CD4-positive, alpha-beta T cell (primary cell): ENCODE measurements at places on chromosomes 12 and 14.

DNA sequence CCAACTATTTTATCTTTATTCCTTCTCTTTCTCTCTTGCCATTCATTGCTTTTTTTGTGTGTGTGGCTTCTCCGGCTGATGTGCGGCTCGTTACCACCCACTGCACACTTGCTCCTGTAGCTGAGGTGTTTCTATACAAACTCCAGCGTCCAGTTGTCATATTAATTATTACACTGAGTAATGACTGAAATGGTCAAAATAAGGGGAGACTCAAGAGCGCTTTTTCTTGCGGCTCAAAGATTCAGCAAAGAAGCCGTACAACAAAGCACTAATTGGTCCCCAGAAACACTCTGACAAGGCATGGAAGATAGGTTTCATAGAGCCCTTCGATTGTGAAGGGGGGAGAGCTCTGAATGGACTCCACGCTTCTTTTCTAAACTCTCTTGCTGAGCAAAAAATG, 5.6 kb upstream of the ASCL1 start:
- no peak for DNase-seq

DNA sequence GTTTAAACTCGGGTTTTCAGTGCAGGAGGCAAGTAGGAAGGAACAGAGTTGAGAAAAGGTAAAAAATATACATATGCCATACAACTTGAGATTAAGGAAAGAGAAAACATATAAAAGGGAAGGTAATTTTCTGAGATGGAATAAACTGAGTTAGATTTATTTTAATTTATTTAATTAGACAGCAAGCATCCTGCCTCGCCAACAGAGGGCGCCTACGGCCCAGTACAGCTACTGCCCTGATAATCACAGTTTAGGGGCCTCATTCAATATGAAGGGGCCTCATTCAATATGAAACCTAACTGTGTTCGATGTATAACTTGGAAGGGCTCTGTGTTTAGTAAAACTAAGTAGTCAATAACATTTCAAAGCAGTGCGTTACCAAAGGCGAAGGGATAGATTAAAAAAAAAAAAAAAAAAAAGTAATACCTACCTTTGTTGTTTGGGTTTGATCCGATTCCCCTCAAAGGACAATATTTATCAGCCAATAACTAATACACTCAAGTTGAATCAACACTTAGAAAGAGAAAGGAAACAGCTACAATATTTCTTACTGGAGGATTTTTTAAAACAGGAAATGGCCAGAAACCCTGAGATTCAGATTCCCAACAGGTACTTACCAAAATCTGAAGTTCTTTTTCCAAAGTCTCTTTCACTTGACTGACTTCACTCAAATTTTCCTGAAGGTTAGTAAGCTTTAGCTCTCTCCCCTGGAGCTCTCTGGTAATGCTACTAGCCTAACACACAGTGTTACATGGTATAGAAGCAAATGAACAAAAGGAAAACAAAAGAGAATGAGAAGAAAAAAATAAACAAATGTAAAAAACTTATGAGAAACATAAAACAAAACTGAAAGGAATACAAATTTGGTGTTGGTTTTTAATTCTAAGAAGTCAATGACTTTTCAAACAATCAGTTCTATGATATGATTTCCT, 70.0 kb upstream of the VPS33A start:
- peak; percentile 32 for DNase-seq

DNA sequence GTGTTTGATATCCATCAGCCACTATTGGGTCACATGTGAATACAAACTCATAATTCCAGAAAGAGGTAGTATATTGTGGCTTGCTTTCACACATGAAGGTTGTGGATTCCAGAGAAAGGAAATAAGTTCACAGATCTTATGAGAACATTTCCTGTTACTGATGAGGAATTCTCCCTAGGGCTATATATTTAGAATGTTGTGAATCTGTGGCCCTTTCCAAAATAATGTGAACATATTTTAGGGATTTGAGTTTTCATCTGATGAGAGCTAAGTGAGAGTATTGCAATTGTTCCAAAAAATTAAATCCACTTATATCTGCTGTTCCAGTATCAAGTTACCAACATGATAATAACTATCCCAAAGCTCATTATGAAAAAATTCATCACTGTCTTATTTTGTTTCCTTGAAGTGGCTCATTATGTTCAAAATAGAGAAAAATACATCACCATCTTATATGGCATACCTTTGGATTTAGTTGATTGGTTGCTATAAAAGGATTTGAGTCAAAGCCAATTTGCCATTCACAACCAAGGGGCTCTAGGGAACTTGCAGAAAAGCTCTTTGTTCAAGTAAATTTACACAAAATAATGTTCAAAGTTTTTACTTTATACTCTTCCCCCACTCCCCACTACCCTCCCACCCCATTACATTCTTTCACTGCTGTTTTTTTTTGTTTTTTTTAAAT, 76.3 kb downstream of the MYRFL start:
- no peak for DNase-seq

DNA sequence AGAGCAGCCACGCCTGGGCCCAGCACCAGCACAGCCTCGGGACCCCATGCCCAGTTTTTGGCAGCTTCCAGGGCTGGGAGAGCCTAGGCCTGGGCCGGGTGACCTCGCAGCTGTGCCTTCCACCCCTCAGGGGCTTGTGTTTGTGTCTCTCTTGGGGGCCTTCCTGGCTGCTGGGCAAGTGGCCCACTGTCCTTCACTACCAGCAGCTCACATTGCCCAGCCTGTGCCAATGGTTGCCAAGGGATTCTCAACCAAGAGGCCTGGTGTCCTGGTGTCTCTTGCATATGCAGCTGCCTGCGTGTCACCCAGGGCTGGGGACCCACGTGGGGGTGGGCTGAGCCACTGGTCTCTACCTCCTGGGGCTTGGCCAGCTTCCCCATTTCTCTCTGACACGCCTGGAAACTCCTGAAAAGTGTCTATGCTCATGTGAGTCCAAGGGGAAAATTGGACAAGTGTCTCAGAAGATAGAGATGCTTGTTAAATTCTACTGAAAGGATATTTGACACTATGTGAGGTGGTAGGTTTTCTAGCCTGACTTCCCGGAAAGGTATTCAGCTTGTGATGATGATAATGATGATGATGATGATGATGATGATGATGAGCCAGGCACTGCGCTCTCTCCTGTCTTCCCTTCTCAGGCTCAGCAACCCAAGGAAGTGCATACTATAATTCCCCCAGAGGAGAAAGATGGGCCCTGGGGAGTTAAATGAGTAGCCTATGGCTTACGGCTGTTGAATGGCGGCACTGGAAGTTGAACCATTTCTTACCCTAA, 48.8 kb upstream of the ESRRB start:
- no peak for DNase-seq

- no peak for DNase-seq
Observed at GRCh38 chr14:52835122-52835903, 43.9 kb upstream of the GNPNAT1 start.

DNA sequence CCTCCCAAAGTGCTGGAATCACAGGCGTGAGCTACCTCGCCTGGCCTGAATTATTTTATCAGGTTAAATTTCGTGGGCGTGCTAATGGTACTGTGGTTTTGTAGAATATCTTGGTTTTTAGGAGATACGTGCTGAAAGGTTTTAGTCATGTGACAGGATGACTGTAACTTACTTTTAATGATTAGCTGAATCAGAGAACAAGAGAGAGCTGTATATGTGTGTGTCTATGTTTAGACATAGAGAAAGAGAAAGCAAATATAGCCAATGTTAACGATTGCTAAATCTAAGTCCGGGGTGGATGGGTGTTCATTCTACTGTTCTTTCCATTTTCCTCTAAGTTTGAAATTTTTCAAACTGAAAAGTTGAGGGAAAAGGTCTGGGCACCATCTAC, 9.2 kb upstream of the PNMA1 start:
- DNase-seq: no peak

DNA sequence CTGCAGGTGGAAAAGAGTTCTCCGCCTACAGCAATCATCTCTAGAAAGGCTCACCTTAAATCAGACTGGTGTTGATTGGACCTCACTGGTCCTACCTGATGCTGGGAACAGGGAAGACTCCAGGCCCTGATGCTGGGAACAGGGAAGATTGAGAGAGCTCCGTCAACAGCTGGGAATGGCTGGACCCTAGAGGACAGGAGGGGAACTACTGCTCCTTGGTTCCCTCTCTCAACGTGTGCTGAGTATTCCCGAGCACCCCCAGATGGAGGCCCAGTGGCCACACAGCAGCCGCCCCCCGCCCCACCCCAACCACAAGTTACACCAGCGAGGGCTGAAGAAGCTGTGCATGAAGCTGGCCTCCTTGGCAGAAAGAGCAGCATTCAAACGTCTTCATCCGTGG, 240.3 kb downstream of the SLC15A4 start:
- DNase-seq: no peak

- DNase-seq: no peak
Observed at GRCh38 chr12:10097521-10097920, 1.3 kb downstream of the CLEC1A start.

- DNase-seq: no peak
Observed at GRCh38 chr12:6887460-6887859, 14.4 kb upstream of the SPSB2 start.

DNA sequence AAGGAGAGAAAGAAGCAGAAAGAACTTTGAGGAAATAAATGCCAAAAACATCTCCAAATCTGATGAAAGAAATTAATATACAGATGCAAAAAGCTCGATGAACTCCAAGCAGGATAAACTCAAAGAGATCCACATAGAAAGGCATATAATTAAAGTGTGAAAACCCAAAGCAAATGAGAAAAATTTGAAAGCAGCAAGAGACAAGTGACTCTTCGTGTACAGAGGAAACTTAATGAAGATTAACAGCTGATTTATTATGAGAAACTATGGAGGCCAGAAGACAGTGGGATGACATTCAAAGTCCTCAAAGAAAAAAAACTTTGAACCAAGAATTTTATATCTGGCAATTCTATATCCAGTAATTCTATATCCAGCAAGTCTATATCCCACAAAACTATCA, 163.0 kb upstream of the TMCC3 start:
- DNase-seq: no peak

- no peak for DNase-seq
Observed at GRCh38 chr12:10184261-10184843, 5.5 kb downstream of the TMEM52B start.

DNA sequence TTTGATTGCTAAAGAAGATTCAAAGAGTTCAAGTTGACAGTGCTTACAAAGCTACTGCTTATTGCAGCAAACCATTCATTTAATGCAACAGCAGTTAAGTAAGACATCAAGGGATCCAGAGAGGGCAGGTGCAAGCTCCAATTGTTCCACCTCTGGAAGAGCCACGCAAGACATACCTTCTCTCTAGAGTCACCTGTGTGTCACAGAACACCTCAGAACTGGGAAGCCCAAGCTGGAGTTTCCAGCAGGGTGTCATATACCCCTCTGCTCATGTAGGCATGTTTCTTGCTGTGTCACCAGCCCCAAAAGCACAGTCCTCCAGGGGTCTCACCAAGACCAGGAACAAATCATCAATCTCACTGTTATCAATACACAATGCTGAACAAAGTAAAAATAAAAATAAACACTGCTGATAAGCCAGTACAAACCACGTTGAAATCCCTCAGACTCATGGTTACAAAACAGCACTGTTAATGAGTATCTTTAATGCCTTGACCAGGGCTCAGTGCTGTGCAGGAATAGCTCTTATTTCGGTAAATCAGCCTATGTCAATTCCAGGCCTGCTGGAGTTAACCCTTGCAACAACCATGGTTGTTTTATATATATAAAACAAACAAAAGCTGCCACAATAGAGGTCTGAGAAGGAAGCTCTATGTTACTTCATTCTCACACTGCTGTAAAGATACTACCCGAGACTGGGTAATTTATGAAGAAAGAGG, 37.4 kb upstream of the BATF start:
- DNase-seq: no peak

- DNase-seq: no peak
Observed at GRCh38 chr14:20455355-20456300, 602 bp downstream of the APEX1 start.

GRCh38 chr12:12819752-12820311, 6.7 kb downstream of the DDX47 start:
- DNase-seq: no peak

DNA sequence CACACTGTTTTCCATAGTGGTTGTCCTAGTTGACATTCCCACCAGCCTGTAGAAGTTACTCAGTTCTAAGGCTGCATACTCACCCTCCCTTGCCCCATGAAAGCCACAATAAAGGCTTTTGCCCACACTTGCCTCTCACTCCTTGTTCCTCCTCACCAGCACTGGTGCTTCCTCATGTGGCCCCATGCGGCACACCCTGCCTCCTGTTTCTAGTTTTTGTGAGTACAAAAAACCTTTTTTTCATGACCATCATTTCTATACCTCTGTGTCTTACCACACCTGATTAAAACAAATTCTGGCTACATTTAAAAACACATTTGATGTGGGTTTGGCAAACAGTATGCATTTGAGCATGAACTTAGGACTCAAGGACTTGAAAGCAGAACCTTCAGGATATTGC, 40.7 kb upstream of the RIN3 start:
- no peak for DNase-seq

- DNase-seq: no peak
Observed at GRCh38 chr12:104709692-104710435, 248.2 kb downstream of the SLC41A2 start.

DNA sequence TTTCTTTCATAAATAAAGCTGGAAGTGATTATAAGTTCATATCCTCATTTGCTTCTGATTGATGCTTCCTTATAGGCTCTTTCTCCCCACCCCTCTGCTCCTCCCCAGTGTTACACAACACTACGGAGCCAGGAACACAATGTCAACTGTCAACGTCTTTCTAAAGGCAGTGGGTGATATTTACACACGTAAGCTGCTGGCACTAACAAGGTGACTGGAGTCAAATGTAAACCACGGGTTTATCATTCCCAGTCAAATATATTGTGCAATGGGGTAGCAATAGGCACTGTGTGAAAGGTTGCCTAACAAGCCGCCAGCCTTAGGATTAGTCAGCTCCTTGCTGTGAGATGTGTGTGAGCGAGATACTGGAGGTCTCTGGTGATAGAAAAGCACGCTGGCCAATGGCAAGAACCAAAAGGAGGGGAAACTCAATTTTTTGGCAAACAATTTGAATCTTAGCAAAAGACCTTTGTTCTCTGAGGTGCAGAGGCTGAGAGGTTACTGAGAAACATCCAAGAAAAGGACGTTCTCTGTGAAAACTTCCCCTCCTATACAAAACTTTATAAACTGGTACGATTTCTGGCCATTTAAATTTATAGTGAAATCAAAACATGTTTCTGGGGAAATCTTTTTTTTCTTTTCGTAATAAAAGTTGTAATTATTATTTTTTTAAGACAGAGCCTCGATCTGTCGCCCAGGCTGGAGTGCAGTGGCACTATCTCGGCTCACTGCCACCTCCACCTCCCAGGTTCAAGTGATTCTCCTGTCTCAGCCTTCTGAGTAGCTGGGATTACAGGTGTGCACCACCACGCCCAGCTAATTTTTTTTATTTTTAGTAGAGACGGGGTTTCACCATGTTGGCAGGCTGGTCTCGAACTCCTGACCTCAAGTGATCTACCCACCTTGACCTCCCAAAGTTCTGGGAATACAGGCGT, 22.3 kb upstream of the HECTD1 start:
- DNase-seq: no peak

GRCh38 chr14:100215330-100215885, 23.5 kb upstream of the YY1 start:
- DNase-seq: no peak
